ENCODE measurements at places on chromosomes 7 and 10.

DNA sequence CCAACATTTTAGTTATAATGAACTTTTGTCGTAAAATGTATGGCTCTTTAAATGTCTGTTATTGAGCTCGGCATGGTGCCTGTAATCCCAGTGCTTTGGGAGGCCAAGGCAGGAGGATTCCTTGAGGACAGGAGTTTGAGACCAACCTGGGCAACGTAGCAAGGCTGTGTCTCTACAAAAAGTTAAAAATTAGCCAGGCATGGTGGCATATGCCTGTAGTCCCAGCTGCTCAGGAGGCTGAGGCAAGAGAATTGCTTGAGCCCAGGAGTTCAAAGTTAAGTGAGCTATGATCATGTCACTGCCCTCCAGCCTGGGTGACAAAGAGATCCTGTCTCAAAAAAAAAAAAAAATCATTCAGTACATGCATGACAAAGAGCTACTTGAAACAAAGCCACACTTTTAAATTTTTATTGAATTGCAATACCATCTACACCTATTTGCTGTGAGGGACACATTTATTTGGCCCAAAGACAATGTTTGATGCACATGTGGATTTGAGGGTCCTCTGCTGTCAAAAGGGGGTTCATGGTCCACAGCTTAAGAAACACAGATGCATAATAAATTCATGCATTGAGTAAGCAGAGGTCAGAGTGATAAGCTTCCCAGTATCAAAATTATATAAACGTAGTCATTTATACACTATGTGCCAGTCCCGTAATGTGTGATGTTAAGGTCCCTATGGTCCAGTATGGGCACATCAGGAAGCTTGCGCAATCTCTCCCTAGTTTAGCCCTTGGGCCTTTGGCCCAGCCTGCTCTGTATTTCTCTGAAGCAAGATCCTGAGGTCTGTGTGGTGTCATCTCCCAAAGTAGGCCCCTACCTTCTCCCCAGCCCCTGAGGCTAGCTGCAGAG is 4.4 kb upstream of the MALSU1 start:
- DNase-seq, result no peak

DNA sequence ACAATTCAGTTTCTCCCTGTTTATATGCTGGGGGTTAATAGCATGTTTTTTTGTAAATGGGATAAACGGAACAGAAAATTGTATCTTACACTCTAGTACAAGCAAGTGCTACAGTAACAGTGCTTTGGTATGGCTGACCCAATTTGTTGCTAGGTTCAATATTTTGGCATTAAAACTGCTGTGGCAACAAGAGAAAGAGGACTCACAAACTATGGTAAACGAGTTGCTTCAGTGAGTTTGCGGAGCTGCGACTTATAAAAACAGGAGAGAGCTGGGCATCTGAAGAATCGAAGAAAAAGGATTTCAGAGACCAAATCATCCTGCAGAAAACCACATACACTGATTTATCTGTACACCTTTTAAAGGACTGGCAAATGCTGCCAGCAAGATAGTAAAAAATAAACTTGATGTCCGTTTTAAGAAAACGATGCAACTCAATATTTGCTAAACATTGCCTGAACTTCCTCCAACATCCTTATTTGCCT is 2.2 kb downstream of the GLUD1 start:
- peak; percentile 37 for DNase-seq

DNA sequence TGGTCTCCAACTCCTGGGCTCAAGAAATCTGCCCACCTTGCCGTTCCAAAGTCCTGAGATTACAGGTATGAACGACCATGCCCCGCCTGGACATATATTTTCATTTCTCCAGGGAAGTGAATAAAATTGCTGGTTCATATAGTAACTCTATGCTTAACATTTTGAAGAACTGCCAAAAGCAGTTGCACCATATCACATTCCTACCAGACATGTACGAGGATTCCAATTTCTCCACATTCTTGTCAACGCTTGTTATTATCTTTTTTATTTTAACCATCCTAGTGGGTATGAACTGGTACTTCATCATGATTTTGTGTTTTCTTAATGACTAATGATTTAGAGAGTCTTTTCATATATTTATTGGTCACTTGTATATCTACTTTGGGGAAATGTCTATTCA is 21.9 kb upstream of the CPN1 start:
- DNase-seq, result no peak

DNA sequence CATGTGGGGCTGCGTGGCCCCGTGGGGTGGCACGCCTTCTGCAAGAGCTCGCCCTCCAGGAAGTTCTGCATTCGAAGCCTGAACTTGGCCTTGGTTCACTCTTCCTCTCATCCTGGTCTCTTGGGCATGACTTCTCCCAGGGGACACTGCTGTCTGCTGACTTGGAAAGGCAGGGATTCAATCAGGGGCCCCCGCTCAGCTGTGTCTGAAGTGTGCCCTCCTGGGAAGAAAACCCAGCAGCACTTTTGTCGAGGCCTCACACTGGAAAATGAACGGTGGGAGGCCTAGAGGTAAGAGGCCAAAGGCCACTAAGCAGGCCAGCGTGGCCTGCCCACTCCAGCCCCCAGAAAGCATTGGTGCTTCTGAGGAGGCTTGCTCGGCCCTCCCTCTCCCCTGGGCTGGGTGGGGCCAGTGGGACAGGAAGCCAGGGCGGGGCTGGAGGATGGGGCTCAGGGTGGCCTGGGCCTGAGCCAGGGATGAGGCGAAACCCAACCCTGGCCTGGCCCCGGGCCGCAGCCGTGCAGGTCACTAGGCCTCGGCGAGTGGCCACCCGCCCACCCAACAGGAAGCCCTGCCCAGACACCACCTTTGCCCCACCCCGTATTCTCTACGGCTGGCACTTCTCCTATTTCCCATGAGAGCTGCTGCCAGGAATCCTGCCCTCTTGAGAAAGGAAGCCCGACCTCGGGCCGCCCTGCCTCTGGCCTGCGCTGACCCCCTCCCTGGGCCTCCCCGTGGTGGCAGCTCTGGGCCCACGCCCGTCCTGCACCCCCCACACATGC is 81.1 kb downstream of the ZMIZ1 start:
- no peak for DNase-seq

GRCh38 chr10:119337796-119338432 is 130.5 kb downstream of the GRK5 start:
- DNase-seq, result peak; percentile 71

DNA sequence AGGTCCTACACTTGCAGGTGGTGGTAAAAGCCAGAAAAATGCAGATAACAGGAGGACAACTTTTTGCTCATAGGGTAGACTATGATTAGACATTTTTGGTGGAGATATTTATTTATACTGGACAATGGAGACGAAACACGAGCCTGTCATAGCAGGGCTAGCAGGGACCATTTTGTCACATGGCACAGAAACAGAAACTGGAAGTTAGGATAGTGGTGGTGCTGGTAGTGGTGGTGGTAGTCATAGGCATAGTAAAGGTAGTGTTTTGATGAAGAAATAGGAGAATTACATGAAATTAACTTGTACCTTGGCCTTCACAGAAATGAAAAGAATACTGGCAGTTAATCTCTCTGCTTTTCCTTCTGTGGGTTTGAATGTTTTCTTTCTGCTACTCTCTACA is 8.8 kb upstream of the MGAM start:
- DNase-seq, result no peak

DNA sequence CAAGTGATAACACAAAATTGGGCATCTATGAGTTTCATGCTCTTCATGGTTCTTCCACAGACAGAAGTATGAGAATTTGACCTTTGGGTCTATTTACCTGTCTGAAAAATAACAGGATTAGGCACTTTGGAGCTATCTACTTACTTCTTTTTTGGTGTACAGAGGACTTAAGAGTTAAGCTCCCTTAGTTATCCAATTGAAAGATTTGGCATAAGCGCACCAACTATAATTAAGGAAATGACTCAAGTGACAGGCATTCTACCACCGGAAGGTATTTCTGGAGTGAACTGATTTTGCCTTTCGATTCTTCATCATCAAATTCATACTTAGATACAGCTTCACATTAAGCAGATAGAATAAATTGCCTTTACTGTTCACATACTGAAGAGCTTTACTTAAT is 43.9 kb downstream of the IFIT5 start:
- DNase-seq, result peak; percentile 87
